ENCODE measurements at places on chromosomes 16 and 17.
A peak's percentile ranks its signal among the peaks of the same experiment; 100 is the strongest.

DNA sequence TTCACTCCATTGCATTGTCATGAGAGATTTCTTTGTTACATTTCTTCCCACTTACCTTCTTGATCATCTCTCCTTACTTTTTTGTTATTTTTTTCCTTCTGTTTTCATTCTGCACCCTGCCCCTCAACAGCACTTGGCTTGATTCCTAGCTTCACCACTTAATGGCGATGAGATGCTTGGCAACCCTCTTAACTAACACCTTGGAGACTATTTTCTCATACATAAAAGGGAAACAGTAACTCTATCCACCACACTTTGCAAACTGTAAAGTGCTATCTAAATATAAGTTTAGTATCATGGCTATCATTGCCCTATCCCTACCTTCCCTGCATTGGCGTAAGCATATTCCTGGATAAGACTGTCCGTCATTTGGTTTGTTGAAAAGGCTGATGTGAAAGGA is 177.3 kb downstream of the SHISA6 start:
- DNase-seq: no peak

DNA sequence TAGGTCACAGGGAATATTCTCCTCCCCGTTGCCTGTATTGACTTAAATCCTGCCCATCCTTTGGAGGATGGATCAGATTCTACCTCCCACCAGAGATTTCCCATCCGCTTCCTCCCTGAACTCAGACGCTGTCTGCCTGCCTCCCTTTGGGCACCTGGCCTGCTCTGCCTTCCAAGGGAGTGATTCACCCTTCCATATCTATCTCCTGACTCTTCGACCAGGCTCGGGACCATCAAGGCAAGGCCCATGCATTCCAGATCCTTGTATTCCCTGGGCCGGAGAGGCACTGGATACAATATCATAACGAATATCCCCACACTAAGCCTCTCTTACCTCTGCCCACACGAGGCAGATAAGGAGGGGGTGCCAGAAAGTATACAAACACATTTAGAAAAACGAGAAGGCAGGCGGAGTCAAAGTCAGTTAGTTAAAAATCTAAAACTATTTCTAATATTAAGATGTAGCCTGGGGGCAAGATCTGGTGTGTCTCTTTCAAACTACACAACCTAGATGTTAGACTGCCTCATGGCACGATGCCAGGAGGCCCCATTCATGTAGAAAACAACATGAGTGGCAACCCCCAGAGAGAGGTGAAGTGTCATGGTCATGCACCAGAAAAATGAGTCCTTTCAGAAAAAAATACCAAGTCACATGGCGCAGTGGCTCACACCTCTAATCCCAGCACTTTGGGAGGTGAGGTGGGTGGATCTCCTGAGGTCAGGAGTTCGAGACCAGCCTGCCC is 9.2 kb downstream of the PMP22 start:
- DNase-seq: no peak

- DNase-seq: no peak
Observed at GRCh38 chr17:48024149-48025039, 13.2 kb downstream of the COPZ2 start.

DNA sequence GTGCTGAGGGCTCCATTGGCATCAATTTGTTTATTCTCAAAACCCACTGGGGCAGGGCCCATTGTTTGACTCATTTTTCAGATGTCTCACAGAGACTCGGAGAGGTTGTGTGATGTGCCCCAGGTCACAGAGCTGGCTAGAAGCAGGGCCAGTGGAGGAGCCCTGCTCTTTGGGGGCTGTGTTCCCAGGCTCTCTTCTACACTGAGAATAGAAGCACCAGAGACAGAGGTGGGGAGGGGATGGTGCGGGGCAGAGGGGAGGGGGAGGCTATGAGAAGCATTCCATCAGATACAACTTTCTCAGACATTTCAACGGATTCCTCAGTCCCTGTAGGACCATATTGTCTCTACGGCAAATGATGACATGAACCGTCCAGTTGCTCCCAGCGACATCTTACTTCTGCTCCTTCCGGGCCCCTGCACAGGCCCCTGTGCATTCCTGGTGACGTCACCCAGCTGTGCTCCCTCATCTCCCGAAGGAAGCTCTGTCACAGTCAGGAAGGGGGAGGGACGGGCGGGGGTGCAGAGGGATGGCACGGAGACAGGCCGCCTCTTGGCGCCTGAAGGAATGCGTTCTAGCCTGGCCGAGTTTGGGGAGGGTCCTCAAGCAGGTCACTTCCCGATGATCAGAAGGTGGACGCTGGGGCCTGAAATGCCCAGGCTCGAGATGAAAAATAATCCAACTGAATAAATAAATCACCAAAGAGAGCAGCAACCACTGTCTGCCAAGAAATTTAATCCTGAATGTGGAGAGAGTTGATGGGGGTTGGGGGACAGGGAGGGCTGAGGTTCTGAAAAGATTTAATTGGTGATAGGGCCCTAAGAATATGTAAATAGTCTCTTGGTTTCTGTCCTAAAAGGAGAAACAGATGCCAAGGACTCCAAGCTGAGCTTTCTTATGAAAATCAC is 114.1 kb downstream of the NOG start:
- DNase-seq: no peak

DNA sequence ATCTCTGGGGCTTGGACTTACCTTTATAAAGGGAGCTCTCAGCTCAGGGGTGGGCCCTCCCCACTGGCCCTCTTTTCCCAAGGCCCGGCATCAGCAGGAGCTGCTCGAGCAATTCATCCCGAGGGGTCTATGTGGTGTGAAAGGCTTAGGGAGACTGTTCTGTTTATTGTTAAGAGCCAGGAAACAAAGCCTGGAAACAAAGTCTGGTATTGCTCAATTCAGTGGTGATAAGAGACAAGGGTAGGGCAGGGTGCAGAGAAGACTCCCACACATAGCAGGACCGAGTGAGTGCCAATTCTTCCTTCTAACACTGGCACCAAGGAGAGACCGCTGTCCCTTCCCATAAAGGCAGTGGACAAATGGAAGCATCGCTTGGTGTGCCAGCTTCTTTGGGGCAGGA is 750.7 kb downstream of the KCNJ18 start:
- DNase-seq: no peak

DNA sequence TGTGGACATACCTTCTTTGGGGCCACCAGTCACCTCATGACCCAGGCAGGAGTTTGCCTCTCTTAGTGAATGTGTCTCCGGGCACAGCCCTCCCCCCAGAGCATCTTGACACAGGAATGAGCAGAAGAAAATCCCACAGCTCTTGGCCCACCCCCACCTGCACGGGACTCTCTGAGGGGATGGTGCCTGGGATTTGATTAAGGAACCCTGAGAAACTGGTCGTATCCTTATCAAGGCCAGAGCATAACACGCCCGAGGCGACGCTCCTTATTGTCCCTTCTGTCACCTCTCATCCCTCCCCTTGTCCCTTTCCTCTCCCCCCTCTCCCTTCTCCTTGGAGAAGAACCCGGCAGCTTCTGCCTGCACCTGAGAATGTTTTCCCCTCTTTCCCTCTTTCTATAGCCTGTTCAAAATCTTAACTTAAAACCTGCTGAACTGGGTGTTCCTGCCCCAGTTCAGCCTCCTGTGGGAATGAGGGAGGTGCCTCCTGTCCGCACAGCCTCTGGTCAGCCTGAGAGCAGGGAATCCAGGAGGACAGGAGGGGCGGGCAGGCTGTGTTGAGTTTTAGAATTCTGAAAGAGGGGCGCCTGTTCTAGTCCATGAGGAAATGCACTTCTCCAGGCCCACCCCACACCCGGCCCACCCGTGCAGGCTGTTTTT is 140.7 kb upstream of the PLCG2 start:
- DNase-seq: no peak

- DNase-seq: peak; percentile 66
Observed at GRCh38 chr16:12271006-12271405, 294.5 kb downstream of the SNX29 start.
